CD4-positive, alpha-beta T cell treated with Interleukin-15 for 4 hours (primary cell): ENCODE measurements at places on chromosomes 12 and 14.

- DNase-seq, result no peak
Observed at GRCh38 chr12:123990511-123990910, 17.5 kb downstream of the ZNF664 start.

DNA sequence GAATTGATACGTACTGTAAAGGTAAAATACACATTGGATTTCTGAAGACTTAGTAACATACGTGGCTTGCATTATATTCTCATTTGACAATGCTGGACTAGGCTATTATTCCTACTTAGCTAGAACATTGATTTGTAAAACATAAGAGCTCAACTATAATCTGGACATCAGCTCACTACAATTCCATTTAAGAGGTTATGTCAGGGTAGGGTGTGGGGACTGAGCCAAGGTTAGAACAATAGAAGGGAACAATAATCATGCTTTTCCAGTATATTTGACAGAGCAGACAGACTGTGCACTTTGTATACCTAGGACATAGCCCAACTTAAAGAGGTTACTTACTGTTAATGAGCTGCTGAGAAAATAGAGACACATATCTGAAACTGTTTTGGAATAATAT is 10.8 kb downstream of the ZCRB1 start:
- no peak for DNase-seq

DNA sequence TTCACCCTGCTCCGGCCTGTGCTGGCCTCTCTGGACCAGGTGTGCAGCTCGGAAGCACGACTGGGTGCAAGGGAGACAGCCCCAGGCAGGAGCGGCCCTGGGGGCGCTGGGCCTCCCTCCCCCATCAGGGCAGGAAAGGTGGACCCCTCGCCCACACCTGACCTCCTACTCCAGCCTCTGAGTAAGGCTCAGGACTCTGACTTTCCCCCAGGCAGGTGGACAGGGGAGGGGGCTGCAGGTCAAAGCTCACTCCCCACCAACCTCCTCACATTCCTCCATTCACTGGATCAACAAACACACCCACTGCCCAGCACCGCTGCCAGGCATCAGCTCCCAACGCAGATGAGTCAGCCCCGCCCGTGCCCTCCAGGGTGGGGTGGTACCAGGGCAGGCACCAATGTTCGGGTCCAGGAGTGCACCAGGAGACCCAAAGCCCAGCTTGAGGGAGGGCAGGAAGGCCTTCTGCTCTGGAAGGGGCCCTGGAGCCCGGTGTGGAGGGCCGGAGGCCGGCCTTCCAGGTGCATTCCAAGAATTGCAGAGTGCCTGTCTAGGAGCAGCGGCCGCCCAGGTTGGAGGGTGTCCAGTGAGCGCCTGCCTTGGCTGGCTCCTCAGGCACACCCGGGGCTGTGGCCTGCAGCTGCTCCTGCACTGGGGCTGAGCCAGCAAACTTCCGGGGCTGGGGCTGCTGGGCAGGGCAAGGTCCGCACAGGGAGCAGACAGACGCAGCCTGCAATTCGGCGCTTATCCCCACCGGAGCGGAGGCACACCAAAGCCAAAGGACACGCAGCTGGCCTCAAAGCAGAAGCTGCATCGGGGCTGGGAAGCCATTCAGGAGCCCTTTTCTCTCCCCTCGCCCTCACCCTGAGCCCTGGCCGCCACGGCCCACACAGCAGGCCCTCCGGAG is 1.6 kb upstream of the INF2 start:
- DNase-seq, result no peak

DNA sequence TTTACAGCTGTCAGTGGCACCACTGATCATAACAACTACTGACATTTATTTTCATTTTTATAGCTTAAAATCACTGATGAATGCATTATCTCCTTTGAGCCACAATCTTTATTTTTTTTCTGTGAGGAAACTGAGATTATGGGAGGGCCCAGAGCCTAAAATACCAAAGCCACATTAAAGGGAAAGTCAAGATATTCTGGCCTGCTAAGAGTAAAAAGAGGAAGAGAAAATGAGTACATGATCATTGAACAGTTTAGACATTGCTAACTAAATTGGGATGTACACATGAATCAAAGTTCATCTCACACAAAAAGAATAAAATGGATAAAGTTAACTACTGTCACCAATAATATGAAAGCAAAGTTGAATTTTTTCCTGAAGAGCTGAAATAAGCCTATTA is 170.5 kb upstream of the GARIN2 start:
- no peak for DNase-seq

DNA sequence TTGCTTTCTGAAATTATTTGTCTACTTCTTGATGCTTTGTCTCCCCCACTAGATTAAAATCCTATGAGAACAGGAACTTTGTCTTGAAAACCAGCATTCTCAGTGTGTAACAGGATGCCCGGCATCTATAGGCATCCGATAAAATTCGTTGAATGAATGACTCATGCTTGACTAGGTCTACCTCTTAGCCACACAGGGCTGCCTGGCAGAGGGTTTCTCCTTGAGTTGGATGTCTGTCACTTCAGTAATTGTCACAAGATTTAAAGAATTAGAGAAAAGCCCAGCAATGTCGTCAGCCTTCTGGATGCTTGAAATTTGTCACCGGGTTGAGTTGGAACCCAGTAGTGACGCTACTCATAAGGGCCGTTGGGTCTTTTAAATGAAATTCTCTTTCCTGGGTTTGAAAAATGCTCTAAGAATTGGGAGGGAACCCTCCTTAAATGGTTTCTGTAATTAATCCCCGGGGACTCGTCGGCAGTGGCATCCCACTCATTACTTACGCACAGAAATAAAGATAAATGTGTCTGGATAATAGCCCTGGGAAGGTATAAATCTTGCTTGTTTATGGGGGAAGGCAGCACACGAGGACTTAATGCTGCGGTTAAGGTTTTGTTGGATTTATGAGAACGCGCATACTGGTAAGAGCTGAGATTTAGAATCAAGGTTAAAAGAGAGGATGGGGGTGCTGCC is 194.1 kb downstream of the AACS start:
- no peak for DNase-seq

DNA sequence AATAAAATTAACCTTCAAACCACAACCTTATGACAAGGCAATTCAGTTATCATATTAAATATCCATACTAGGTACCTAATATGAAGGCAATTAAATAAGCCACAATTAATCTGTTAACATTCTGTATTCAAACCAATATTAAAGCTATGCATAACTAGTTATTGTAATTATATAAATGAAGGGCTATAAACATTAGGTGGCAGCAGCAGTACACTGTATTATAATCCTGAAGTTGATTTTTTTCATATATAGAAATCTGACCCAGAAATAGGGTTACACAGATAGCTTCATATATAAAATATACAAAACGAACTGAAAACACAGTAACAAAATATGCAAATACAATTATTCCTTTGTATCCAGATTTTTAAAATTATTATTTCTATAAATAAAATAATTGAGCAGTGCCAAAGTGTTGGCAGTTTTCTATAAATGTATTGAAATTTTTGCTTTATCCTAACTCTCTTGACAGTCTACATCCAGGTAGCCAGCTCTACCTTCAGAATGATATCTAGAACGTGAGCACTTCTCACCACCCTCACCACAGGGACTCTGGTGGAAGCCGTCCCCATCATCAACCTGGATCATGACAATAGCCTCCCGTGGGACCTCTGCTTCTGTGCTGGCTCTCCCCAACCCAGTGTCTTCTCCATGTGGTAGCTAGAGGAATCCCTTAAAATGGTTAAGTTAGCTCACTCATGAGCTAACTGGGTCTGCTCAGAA is 136.2 kb downstream of the MED13L start:
- DNase-seq, result peak; percentile 26

DNA sequence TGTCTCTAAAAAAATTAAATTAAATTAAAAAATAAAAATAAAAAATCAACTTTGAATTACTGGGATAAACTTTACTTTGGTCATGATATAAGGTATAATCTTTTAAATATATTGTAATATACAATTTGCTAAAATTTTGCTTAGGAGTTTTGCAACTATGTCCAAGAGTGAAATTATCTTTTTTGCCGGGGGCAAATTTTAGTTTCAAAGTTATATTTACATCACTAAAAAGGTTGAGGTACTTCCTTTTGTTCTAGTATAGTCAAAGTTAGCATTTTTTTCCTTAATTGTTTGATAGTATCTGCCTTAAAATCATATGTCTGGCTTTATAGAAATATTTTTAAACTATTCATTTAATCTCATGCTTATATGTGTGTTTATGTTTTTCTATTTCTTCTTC is 17.6 kb upstream of the OR10AD1 start:
- no peak for DNase-seq

GRCh38 chr14:92486881-92487280 is 26.7 kb upstream of the RIN3 start:
- DNase-seq, result no peak

DNA sequence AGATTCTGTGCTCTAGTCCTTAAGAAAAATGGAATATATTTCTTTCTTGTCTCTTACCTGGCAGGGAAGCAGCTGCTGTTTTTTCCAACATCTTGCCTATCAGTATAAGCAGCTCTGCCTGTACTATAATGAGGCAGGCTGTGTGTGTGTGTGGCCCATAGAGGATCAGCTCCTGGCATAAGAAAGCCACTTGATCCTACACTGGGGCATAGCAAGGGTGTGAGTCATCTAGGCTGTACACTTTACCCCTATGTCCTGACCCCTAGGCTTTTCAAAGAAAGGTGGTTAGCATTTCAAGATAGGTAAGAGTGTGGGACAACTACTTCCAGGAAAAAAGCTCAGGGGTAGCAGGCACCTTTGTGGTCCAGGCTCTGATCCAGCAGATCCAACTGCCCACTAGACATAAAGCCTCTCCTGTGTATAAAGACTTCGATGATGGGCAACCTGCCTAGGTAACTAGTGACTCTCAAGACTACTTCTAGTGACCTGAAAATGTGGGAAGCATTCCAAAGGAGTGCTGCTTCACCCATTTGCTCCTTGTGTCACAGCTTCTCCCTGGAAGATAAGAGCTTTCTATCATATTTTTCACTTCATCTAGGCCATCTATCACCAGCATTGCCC is 4.9 kb upstream of the SENP1 start:
- DNase-seq, result no peak

DNA sequence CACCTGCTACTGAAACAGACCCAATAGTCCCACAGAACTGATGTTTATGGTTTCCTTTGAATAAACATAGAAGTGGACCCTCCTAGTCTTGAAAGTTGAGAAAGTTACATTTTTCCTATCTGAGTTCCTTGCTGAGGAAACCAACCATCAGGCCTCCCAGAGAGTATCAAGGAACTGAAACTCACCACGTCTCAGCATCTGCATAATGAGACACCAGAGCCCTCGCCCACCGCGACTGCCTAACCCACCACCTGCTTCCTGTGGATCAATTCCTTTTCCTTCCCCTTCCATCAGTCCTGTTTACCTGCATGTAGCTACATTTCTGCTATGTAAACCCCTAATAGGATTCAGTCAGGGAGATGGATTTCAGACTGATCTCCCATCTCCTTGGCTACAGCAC is 443.2 kb upstream of the TMEM132C start:
- DNase-seq, result no peak

- DNase-seq, result peak; percentile 59
Observed at GRCh38 chr12:130796985-130797686, 41.9 kb downstream of the STX2 start.

DNA sequence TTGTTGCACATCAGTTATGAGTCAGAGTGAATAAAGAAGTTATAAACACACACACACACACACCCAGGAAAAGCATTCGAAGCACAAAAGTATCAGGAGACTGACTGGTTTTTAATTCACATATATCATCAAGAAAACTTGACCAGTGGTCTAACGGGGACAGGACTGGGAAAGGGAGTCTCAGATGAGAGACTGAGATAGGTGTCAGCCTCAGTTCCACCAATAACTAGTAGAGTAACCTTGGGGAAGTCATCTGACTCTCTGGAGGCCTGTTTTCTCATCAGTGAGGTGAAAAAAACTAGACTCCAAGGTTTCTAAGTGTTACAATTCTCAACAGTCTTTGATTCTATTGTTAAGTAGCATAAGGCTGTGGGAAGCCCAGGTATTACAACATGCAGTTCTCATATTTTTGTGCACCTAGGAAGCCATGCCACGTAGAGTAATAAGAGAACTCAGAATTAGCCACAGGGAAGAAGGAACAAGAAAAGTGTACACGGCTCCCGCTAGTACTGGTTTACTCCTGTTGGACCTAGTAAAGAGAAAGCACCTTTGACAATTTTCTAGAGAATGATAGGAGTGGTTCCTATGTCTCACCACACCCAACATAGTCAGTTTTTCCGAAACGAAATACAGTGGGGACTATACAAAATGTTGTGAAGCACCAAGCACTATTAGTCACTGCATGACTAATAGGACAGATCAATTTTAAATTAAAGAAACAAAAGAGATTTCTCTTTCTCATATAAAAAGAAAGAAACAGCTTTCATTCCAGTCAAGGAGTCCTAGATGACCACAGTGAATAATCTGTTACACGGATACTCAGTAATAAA is 5.0 kb downstream of the PPTC7 start:
- DNase-seq, result peak; percentile 88

DNA sequence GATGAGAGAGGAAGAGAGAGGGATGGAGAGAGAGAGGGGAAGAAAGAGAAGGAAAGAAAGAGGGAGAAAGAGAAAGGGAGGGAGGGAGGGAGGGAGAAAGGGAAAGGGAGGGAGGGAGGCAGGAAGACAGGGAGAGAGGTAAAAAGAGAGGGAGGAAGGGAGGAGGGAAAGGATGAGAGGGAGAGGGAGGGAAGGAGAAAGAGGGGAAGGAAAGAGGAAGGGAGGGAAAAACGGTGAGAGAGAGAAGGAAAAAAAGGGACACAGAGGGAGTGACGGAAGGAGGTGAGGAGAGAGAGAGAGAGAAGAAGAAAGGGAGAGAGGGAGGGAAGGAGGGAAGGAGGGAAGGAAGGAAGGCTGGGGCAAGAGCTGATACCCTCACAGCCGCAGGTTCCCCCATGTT is 56.8 kb downstream of the FOXN3 start:
- DNase-seq, result no peak

DNA sequence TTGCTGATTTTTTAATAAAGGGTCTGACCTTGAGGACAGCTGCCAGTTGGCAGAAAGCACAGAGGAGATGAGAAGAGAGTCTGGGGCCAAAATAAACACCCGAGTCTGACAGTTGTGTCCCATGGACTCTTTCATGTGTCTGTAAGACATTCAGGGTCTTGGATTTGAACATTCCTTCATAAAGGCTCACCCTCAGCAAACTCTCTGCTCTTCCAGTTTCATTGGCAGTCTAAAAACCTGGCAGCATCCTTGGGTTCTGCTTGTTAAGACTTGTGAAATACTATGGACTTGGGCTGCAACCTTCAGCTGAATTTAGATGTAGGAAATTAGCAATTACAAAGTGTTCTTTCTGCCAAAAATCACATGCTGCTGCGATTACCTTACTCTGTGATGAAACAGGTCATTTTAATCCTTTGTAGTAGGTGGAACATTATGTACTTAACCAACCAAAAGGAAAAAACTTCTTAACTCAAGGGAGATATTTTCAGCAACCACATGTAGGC is 32.0 kb upstream of the LMNTD1 start:
- DNase-seq, result no peak

DNA sequence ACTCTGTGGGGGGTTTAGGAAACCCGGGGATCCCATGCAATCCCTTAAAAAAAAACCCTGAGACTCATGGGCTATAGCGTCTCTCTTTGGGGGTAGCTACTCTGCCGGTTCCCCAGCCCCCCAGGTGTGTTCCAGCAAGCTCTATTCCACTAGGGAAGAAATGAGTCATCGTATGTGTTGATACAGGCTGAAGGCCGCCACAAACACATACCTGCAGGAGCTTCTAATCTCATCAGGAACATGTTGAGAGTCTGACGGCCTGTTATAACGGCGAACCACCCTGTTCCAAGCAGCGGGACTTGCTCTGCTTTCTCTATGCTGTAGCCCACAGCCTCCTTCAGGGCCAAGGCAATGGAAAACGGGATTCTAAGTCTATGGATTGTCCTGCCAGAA is 977 bp upstream of the KRT5 start:
- DNase-seq, result no peak
